ENCODE measurements at places on chromosomes 5 and 9.

- no peak for DNase-seq
Observed at GRCh38 chr9:81912135-81912534, 16.1 kb upstream of the SPATA31D4 start.

DNA sequence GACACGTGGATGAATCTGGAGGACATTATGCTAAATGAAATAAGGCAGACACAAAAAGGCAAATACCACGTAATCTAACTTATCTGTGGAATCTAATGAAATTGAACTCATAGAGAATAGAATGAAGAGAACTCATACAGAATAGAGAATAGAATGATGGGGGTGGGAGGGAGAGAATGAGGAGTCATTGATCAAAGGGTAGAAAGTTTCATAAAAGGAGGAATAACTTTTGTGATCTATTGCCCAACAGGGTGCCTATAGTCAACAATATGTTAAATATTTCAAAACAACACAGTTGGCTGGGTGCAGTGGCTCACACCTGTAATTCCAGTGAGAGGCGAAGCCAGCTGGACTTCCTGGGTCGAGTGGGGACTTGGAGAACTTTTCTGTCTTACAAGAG, 54.9 kb upstream of the ZNF169 start:
- no peak for DNase-seq

GRCh38 chr9:109319626-109320241, 1.1 kb downstream of the EPB41L4B start:
- no peak for DNase-seq

DNA sequence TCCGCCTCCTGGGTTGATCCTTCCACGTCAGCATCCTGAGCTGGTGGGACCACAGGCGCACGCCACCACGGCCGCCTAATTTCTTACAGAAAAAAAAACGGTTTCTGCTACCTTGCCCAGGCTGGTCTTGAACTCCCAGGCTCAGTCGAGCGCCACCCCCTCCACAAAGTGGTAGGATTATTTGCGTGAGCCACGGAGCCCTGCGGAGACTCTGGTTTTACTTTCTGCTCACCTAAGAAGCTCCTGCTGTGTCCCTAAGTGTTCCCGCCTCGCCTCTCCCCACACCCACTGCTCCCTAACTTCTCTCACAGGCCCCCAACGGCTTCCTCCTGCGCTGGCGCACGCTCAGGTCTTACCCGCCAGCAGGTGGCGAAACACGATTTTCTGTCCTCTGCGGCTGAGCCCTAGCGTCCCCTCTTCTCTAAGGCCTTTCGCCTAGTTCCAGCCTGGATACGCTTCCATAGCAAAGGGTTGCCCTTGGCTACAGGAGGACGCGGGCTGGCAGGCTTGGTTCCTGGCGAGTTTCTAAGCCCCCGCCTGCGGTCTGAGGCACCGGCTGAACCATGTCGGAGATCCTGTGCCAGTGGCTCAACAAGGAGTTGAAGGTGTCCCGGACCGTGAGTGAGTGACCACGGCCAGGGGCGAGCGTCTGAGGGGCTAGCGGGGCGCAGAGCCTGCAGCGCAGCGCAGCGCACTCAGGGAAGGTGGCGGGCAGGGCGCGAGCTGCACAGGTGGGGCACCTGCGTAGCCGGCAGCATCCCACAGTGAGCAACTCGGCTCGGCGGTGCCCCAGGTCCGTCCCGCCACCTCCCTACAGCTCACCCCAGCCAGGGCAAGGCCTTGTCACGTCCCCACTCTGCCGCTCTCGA, at the start of gene SPEF2:
TSS of gene SPEF2 (plus strand) at position 429 of the 869 bp plus-strand sequence. CDS start at position 564, 135 bp downstream.
- peak; percentile 77 for DNase-seq

GRCh38 chr5:110264661-110265060, 461.8 kb downstream of the TMEM232 start:
- DNase-seq = no peak

- DNase-seq = no peak
Observed at GRCh38 chr9:12735665-12736064, 39.2 kb upstream of the LURAP1L start.

DNA sequence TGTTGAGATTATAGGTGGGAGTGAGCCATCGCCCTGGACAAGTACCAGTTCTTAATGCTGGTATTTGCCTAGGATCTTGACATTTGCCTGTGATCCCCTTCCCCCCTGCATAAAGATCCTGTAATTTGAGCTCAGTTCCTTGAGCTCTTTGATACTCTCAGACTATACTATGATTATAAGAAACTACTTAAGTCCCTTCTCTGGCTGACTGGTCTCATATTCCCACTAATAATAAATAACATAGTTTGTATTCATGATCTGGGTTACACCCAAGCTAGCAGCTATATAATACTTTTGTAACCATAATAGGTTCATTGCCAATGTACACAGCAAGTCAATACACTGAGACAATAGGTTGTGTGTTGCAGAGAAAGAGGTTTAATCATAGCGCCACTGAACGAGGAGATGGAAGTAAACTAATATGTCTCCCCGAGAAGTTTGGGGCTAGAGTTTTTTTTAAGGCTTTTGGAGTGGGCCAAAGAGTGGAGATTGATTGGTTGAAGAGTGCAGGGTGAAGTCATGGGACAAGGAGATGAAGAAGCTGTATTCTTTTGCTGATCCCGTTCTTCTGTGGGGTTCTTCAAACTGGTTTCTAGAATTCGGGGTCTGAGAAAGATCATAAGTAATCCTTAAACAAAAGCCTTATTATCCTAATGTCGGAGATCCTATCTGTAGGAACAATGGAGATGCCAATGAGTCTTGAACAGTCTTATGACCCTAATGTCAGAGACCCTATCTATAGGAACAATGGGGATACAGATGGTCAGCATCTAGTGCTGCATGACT, 20.7 kb upstream of the SHOC1 start:
- DNase-seq = no peak

DNA sequence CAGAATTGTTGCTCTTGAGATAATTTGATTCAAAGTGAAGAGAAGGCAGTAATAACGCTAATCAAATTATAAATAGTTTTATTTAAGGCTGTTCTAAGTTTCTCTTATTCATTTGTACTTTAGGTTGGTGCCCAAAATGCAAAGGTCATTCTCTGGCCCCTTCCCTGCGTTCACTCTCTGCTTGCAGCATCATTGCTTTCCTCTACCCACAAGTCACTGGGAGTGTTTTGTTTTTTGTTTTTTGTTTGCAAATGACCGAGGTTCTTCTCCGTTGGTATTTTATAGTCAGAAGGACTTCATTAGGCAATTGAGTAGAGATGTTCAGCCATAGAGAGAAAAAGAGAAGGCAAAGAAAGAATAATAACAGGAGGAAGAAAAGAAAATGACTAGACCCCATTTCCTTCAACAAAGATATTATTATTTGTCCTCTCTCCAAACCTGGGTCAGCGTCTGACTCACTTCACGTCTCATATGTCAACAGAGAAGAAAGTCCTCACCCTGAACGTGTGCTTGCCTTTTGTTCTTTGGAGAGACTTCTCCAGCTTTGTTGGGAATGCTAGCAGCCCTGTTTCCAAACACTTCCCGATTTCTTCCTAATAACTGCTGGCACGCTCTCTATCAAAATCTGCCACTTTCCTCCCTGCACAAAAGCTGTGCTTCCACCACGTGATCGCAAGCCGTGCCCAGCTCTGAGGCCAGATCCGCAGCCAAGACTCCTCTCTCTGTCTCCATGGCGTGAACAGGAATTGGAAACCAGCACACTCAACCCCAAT, 119.8 kb downstream of the EBF1 start:
- DNase-seq = no peak

All from CD4-positive, alpha-beta T cell treated with Interleukin-15 for 4 hours (primary cell).